ENCODE measurements at places on chromosomes 1 and 21. TPM values are rescaled to one million over a fixed set of nuclear protein-coding genes. Genes with fewer than 3 reads are reported as not detected.

KIAA0040 gene
- 51.0 TPM for total RNA-seq

DCLRE1B gene
- total RNA-seq, result 19.6 TPM

PRXL2B gene
- total RNA-seq, result 35.6 TPM

LCE7A gene
- total RNA-seq, result not detected

C2CD4D gene
- total RNA-seq, result 0.26 TPM

OR2L13 gene
- not detected for total RNA-seq

TEX38 gene
- not detected for total RNA-seq

FABP3 gene
- total RNA-seq, result not detected

C1orf141 gene
- total RNA-seq, result not detected

PIK3C2B gene
- 28.4 TPM for total RNA-seq

AKR7A3 gene
- 0.61 TPM for total RNA-seq

S100A3 gene
- total RNA-seq, result not detected

KIF14 gene
- total RNA-seq, result 35.8 TPM

ZBTB8B gene
- not detected for total RNA-seq

IVL gene
- total RNA-seq, result not detected

ILDR2 gene
- total RNA-seq, result 4.3 TPM

DAB1 gene
- total RNA-seq, result 0.18 TPM

LIPI gene
- not detected for total RNA-seq

SNAPIN gene
- total RNA-seq, result 37.7 TPM

CFH gene
- 1.7 TPM for total RNA-seq

ITGB2 gene
- total RNA-seq, result 530 TPM

FMO3 gene
- not detected for total RNA-seq

SLC1A7 gene
- total RNA-seq, result not detected

LHX8 gene
- total RNA-seq, result not detected
